ENCODE measurements at places on chromosomes 7 and 10. TPM values are rescaled to one million over a fixed set of nuclear protein-coding genes. Genes with fewer than 3 reads are reported as not detected.

- DNase-seq, result no peak
- H3K4me1 ChIP-seq, result peaks cover 5% of the 10 kb centered on the region
- H3K27ac ChIP-seq, result no peak overlapping the region
- H3K4me3 ChIP-seq, result no peak overlapping the region
- H3K36me3 ChIP-seq, result no peaks in the 10 kb centered on the region
These were observed 113.7 kb downstream of the LRMDA start for GRCh38 chr10:75544993-75545706.

ARHGAP22 gene
- 12.0 TPM for total RNA-seq

- peak; percentile 80 for DNase-seq
- no peak overlapping the region for H3K27ac ChIP-seq
- H3K27me3 ChIP-seq, result no peaks in the 10 kb centered on the region
- H3K4me1 ChIP-seq, result peaks cover 22% of the 10 kb centered on the region
- H3K36me3 ChIP-seq, result no peaks in the 10 kb centered on the region
- H3K4me3 ChIP-seq, result no peak overlapping the region
These were observed 165.6 kb upstream of the KMT2E start for GRCh38 chr7:104848138-104848990.

- H3K27ac ChIP-seq, result no peak overlapping the region
- no peaks in the 10 kb centered on the region for H3K4me1 ChIP-seq
- no peaks in the 10 kb centered on the region for H3K27me3 ChIP-seq
- DNase-seq, result no peak
These were observed 173.1 kb upstream of the AGR3 start for GRCh38 chr7:17054836-17055235.

DNA sequence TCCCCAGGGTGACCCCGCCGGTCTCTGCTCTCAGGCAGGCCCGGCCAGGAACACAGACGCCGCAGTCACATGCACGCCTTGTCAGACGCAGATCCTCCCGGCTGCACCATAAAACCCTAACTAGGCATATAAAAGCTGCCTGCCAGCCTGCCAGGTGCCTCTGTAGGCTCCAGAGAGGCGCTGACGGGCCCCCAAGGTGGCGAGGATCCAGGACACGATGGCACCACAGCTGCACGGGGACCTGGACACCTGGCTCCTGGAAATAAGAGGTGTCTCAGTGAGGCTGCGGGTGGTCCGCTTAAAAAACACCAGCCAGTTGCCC, 21.9 kb upstream of the GDF10 start:
- peaks cover 6% of the 10 kb centered on the region for H3K4me1 ChIP-seq
- H3K27me3 ChIP-seq, result no peaks in the 10 kb centered on the region
- no peaks in the 10 kb centered on the region for H3K36me3 ChIP-seq
- no peak overlapping the region for H3K4me3 ChIP-seq
- no peak overlapping the region for H3K27ac ChIP-seq

GRCh38 chr7:124781418-124781817, 15.8 kb upstream of the GPR37 start:
- no peaks in the 10 kb centered on the region for H3K27me3 ChIP-seq
- H3K4me1 ChIP-seq, result no peaks in the 10 kb centered on the region
- no peak overlapping the region for H3K27ac ChIP-seq
- no peak for DNase-seq
- no peaks in the 10 kb centered on the region for H3K36me3 ChIP-seq
- H3K4me3 ChIP-seq, result no peak overlapping the region

DNA sequence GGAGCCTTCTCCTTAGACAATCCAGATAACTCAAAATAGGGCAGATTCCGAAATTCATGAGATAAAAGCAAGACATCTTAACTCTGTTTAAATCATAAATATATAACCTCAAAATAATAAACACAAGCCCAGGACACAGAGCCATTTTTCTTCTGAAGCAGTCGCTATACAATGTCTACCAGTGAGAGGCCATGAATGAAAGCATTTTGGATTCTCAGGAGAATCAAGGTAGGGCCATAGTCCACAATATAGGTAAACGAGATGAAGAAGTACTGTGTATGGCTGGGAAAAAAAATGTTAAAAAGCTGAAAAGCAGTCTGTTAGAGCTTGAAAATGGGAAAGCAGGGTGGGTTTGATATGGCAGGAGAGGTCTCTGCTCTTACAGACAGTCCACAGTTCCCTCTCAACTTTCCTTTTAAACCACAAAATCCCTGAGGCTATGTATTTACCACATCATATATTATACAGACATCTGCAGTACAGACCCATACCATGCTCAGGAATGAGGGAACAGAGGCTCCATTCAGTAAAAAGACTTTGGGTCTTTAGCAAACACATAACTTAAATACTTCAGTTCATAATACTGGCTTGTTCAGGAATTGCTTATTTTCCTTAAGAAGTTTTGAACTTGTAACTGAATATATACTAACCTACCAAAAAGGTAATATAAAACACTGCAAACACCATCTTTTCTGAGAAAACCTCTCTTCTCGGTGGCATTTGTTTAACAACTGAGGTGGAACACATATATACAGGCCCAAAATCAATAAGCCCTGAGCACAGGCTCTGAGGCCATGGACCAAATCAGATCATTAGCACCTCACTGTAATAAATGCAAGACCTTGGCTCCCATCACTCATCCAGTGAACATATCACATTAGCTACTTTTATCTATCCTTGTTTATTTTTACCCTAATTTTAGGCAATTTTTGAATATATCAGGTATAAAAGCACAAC, 109.3 kb downstream of the SORBS1 start:
- H3K4me1 ChIP-seq, result peaks cover 23% of the 10 kb centered on the region
- H3K4me3 ChIP-seq, result no peak overlapping the region
- no peaks in the 10 kb centered on the region for H3K36me3 ChIP-seq
- no peak for DNase-seq
- H3K27me3 ChIP-seq, result no peaks in the 10 kb centered on the region
- H3K27ac ChIP-seq, result peak overlapping the region; percentile 83
